Neural progenitor cell (in vitro differentiated cells): ENCODE measurements at places on chromosomes 7 and 10.

DNA sequence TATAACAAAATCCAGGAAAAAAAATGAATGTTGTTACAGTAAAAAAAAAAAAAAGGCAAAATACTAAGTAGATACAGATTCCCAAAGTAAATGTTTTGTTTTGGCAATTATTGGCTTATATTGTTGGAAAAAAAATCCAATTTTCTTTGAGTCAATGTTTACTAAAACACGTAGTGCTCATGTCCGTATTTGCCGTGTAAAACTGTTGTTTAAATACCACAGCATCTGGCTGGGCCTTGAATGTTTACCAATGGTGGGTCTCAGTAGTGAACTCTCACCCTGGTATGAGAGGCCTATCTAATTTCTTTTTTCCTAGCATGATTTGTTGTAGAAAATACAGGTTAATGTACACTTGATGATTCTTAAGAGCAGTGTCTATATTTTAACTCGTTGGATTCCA, 41.4 kb upstream of the SLC26A5 start:
- DNase-seq: no peak

GRCh38 chr7:95546647-95547046, 49.7 kb downstream of the PDK4 start:
- no peak for DNase-seq

GRCh38 chr10:31118556-31118955, 86.9 kb upstream of the ZNF438 start:
- no peak for DNase-seq

- DNase-seq: no peak
Measured at GRCh38 chr10:121616291-121616690, 18.0 kb upstream of the FGFR2 start.

GRCh38 chr7:24891311-24891735, 88.7 kb downstream of the OSBPL3 start:
- DNase-seq: no peak
